ENCODE measurements at places on chromosomes 2 and 18. TPM values are rescaled to one million over a fixed set of nuclear protein-coding genes. Genes with fewer than 3 reads are reported as not detected.

Gene ICOS
- 25.4 TPM for polyA plus RNA-seq

Gene BMP10
- polyA plus RNA-seq: not detected

Gene PRKCE
- polyA plus RNA-seq: 2.3 TPM

Gene ARHGAP28
- not detected for polyA plus RNA-seq

Gene CD28
- 67.5 TPM for polyA plus RNA-seq

Gene CXCR1
- not detected for polyA plus RNA-seq

Gene MORN2
- polyA plus RNA-seq: 6.6 TPM

Gene NTSR2
- not detected for polyA plus RNA-seq

Gene GKN1
- polyA plus RNA-seq: not detected

Gene LAMA3
- polyA plus RNA-seq: not detected

Gene ACTG2
- not detected for polyA plus RNA-seq

Gene TEX44
- polyA plus RNA-seq: not detected

Gene HOXD8
- polyA plus RNA-seq: not detected

Gene PRKRA
- 65.9 TPM for polyA plus RNA-seq

Gene IL1B
- polyA plus RNA-seq: not detected

Gene SRD5A2
- polyA plus RNA-seq: not detected

Gene LIMS3
- 2.6 TPM for polyA plus RNA-seq

Gene DYNAP
- polyA plus RNA-seq: not detected

Gene SLC20A1
- 32.8 TPM for polyA plus RNA-seq

Gene OSR1
- polyA plus RNA-seq: not detected

Gene VIT
- not detected for polyA plus RNA-seq

Gene SH3BP4
- polyA plus RNA-seq: not detected

Measured in naive thymus-derived CD4-positive, alpha-beta T cell (primary cell).